Stimulated activated CD4-positive, alpha-beta T cell treated with anti-CD3 and anti-CD28 coated beads, Interleukin-1b, Interleukin-23, amount 100 ng/mL, for 48 hours (primary cell): ENCODE measurements at places on chromosomes 2 and 18.

DNA sequence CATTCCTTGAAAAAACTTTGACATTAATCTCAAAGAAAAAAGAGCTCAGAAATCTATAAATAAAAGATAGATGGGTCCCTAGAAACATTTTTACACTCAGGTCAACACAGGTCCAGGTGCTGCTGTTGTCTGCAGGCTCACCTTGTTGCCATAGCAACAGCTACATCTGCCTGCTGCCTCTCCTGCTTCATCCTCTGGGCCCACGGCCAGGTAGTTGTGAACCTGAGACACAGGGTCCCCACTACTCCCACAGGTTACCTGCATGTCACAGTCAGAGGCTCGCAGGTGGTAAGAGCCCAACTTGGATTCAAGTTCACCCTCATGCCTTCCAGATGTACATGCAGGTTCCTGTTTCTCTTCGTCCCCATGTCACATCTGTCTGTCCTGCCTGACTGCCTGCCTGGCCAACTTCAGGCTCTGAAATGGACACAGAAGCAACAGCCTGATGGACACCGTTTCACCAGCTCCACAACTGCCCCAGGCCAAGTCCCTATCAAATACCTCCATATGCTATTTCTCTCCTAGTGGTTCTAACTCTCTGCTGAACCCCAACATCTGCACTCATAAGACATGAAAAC is 88.3 kb upstream of the SALL3 start:
- no peak for DNase-seq

- DNase-seq, result no peak
These were observed 27.4 kb upstream of the SLC3A1 start for GRCh38 chr2:44247924-44248323.

- no peak for DNase-seq
These were observed 479 bp upstream of the ATP5F1A start for GRCh38 chr18:46098616-46098933.

GRCh38 chr2:239881561-239882320 is 143.4 kb downstream of the NDUFA10 start:
- no peak for DNase-seq

DNA sequence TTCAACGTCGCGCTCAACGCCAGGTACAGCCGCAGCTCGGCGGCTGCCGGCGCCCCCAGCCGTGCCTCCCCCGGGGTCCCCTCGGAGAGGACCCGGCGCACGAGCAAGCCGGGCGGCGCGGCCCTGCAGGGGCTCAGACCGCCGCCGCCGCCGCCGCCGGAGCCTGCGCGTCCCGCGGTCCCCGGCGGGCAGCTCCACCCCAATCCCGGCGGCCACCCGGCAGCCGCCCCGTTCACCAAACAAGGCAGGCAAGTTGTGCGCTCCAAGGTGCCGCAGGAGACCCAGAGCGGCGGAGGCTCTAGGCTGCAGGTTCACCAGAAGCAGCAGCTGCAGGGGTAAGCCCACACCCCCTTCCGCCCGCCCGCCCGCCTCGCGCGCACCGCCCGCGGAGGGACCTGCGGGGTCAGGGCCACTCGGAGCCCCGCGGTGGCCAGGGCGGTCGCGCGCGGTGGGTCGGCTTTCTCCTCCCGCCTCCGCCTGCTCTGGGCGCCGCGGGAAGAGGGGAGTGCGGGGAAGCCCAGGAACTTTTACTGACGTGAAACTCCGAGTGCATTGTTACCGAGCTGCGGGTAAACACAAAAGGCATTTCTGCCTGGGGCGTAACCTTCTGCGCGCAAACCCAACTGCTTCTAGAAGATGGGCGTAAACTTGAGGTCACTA is 861 bp downstream of the LTBP1 start:
- peak; percentile 11 for DNase-seq

DNA sequence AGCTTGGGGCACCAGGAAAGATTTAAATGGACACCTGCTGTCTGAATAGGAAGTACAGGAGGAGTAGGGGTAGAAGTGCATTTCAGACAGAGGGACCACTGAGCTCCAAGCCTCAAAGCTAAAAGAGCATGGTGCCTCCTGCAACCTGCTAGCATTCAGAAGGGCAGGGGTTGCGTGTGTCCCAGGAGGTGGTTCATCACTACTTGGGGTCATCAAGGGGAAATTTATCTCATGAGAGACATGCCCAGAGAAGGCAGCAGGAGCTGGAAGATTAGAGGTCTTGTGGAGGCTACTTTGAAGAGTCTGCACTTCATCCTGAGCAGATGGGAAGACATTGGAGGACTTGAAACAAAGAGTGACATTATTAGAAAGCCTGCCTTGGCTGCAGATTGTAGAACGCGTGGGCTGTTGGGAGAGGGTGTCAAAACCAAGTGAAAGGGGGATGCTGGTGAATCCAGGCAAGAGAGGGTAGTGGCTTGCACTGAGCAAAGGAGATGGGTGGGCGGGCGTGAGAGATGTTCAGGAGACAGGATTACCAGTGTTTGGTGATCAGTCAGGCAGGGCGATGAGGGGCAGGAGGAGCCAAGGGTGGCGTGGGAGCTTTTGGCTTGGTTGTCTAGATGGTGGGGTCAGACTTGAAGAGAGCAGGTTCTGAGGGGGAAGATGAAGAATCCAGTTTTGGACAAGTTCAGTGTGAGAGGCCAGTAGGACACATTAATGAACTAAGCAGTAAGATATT is 154.0 kb downstream of the DYSF start:
- DNase-seq, result no peak

DNA sequence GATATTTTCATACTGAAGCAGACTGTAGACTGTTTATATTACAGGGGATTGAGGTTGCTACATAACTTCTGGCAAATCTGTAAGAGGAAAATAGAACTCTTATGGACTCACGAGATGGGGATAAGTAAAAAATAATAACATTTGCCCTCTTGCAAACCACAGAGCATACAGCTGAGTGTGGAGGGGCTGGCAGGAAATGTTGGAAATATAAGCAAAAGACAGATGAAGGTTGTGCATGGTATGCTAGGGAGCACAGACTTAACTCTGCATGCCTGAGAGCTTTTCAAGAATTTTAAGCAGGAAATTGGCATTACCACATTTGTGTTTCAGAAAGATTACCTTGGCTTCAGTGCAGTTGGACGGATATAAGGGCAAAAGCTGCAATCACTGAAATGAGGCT is 411.1 kb downstream of the RAD51AP2 start:
- no peak for DNase-seq

- DNase-seq, result no peak
These were observed 61.6 kb downstream of the MYT1L start for GRCh38 chr2:2269426-2269825.

DNA sequence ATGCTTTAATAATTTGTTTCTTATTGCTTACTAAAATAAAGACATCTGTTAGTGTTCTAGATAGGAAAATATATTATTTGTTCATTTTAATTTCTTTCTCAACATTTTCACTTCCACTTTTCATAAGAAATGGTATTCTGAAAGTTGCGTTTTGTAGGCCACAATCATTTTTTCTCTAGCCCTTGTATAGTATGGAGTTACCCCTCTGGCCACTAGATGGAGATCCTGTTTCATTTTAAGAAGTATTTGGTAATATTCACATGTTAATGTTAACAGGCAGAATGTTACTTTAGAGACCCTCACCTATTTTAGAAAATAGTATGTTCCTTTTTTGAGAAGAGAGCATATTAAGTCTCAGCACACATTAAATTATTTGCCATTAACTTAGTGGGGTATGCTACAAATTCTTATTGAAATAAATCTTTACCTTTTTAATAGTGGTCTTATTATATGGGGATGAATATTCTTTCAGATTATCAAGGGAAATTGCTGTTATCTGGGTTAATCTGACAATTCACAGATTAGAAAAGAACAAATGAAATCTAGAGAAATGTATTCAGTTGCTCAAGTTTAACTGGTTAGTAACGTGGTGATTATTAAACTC is 73.9 kb upstream of the TTC27 start:
- no peak for DNase-seq

DNA sequence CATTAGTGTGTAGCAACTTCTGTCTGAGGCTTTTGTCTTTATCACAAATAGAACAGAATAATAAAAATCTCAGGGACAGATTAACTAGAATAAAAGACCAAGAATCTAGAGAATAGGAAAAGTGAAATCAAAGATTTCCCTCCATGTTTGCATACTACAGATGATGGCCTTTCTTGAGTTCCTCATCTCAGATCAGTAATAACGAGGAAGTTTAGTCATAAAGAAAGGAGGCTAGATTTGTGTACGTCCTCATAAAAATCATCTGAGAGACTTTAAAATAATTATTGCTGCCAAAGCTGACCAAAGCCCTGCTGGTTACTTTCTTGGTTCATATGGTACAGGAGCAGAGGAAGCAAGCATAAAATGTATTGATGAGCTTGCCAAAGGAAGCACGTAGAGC is 117.3 kb downstream of the MIB1 start:
- no peak for DNase-seq

- DNase-seq, result no peak
These were observed 32.1 kb downstream of the RPRD1A start for GRCh38 chr18:36035253-36035652.

DNA sequence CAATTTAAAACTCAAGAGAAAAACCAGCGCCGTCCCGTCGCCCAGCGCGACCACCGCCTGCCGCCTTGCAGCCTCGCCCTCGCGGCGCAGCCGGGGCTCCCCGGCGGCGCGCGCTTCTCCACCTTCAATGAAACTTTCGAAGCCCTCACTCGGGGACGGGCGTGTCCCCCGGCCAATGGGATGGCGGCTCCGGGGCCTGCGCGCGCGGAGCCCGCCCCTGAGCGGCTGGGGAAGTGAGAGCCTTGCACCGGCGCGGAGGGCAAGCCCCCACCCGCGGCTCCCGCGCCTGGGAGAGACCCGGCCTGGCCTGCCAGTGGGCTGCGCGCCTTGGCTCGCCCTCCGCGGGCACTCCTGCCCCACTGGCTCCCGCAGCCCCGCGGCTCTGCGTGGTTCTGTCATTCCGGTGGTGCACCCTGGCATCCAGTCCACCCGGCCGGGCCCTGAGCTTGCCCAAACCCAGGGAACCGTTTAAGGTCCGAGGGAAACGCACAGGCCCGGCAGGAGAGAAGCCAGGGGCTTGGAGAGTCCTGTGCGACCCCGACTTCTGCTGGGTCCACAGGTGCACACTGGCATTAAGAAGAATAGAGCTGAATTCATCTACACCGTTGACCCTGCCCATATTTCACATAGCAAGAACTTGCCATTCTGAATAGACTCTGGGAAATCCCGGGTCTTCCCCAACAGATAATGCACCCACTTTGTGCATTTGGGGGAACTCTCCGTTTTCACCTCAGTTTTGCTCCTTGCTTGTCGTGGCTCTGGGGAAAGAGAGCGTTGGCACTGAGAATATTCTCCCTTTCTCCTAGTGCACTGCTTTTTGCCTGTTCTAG is at the start of gene PIEZO2:
Gene PIEZO2, minus strand, starts transcription at position 129 of the 830 bp plus-strand sequence. CDS start 981 bp downstream, outside the sequence.
- no peak for DNase-seq

DNA sequence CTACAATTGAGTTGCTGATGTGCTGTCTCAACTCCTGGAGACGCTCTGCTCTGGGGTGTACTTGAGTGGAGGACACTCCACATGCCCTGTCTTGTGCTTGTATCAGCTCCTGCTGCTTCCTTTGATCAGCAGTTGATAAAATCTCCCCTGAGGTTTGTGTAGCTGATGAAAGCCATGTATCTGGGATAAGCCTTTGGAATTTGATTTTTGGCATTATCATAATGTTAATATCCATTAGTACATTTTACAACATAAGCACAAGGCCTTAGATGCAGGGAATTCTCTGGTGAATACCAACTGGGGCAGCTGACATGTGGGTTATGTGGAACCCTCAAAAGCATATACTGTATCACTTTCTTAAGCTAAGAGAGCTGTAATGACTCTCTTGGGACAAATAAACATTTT is 222.7 kb upstream of the ITGA4 start:
- no peak for DNase-seq

- DNase-seq, result no peak
These were observed 54.5 kb downstream of the RASGRP3 start for GRCh38 chr2:33530690-33531548.

DNA sequence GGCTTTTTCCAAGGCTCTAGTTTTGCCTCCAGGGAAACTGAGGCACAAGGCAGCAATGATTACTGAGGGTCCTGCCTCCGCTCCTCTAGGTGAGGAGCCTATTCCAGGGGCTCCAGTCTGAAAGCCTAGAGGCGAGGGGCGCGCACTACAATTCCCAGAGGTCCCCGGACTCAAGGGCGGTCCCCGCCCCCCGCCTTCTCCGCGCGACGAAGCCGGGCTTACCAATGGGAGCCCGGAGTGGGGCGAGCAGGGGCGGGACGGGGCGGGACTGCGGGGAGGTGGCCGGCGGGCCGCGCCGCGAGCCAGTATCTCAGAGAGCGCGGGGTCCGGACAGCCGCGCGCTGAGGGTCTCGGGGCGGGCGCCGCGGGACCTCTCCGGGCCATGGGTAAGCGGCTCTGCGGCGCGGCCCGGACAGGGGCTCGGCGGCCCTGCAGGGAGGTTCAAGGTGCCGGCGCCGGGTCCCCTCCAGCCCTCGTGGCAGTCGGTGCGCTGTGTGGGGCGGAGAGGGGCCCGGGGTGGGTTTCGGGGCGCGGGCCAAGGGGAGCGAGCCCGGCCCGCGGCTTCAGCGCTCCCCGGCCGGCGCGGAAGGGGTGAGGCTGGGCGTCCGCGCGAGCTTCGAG is at the start of gene ARID5A:
Gene ARID5A, plus strand, starts transcription at position 308 of the 621 bp plus-strand sequence. Its CDS starts 75 bp downstream, at position 383.
- peak; percentile 92 for DNase-seq

- DNase-seq, result no peak
These were observed 256.5 kb downstream of the CD226 start for GRCh38 chr18:69691008-69691760.

DNA sequence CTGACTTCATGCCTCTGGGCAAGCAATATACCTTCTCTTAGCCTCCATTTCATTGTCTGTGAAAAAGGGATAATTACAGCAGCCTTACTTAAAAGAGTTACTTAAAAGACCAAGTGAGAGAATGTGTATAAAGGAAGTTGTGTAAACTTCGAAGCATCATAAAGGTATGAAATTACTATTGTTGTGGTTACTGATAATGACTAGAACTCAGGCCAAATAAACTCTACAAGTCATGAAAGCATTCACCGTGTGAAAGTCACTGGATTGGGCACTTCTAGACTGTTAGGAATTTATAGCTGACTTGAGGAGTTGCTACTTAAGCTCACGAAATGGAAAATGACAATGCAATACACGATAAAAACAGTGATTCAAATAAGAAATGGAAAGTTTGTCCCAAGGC is 67.4 kb upstream of the HAAO start:
- no peak for DNase-seq

GRCh38 chr2:149715005-149715592 is 127.5 kb upstream of the MMADHC start:
- no peak for DNase-seq

- no peak for DNase-seq
These were observed 1.0 kb upstream of the FAM110C start for GRCh38 chr2:47346-47725.

GRCh38 chr2:124382067-124382618 is 357.1 kb downstream of the CNTNAP5 start:
- no peak for DNase-seq

- DNase-seq, result no peak
These were observed 41.0 kb upstream of the ACSL3 start for GRCh38 chr2:222819722-222820333.
